ENCODE measurements at places on chromosomes 3 and 15. TPM values are rescaled to one million over a fixed set of nuclear protein-coding genes. Genes with fewer than 3 reads are reported as not detected.

Gene CCDC13
- total RNA-seq = 0.26 TPM

Gene IL20RB
- 0.40 TPM for total RNA-seq

Gene SNAP23
- total RNA-seq = 42.7 TPM

Gene CLSTN2
- total RNA-seq = 24.8 TPM
